Fibroblast of skin of abdomen (primary cell): ENCODE measurements at places on chromosomes 1 and 21.

DNA sequence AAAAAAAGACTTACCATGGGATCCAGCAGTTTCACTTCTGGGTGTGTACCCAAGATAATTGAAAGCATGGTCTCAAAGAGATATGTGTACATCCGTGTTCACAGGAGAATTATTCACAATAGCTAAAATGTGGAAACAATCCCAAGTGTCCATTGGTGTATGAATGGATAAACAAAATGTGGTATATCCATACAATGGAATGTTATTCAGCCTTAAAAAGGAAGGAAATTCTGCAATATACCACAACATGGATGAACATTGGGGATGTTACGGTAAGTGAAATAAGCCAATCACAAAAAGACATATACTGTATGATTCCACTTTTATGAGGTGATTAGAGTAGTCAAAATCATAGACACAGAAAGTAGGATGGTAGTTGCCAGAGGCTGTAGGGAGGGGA lies 7.0 kb upstream of the TUT4 start:
- DNase-seq = no peak

- DNase-seq = no peak
Measured at GRCh38 chr1:86318436-86318835, 77.7 kb downstream of the ODF2L start.

DNA sequence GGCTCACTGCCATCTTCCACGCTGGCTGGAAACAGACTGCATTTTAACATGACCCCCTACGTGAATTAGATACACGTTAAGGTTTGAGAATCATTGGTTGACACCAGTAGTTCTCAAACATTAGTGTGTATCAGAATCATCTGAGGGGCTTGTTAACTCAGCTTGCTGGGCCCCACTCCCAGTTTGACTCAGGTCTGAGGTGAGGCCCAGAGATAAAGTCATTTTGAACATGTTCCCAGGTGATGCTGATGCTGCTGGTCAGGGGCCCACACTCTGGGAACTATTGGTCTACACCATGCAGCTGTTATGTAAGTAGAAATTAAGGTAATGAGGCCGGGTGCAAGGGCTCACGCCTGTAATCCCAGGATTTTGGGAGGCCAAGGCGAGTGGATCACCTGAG lies 1.3 kb downstream of the LSM10 start:
- DNase-seq = no peak

DNA sequence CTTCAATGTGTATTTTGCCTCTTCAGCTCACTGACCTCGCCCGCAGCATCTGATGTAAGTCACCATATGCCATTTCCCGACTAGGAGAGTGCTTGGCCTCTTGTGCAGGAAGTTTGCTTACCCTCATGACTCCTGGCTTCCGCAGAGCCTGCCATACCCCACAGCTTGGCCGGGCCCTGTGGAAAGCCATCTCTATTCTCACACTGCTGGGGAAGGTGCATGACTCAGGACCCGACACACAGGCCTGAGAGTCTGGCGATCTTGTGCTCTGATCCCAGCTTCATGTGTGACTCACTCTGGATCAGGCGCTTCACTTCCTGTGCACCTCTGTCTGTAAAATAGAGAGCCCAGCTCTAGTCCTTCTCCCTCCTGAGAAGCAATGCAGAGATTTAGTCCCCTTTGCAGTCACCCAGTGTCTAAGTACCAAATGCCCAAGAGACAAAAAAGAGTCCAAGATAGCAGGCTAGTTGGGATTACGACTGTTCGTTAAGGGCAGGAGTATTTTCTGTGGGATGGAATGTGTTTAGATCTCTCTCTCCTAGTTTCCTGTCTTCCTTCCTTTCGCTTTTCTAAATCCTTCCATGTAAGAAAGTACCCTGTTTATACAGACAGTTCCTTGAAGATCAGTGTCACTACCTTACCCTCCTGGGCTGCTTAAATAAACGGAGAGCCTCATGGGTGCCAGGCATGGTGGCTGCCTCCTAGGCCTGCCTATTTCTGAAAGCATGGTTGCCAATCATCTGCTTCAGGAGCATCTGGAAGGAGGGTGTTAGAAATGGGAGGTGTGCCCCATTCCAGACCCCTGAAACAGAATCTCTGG lies 62.8 kb upstream of the KIF26B start:
- peak; percentile 96 for DNase-seq

DNA sequence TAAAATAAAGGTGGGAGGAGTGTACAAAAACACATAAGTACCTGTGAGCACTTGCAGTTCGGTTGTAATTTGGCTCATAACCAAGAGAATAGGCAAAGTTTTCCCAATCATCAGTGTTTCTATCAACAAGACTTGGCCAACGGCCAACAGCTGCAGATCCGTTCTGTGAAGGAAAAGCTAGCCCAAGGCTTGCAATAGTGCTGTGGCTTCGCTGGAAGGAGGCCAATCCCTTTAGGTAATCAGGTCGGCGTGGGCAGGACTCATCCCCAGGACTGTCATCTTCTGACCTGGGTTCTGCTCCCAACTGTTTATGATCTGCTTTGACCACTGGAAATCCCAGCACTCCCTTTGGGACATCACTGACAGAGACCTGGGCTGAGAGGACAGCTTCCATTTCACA lies 107.8 kb downstream of the LYST start:
- no peak for DNase-seq

DNA sequence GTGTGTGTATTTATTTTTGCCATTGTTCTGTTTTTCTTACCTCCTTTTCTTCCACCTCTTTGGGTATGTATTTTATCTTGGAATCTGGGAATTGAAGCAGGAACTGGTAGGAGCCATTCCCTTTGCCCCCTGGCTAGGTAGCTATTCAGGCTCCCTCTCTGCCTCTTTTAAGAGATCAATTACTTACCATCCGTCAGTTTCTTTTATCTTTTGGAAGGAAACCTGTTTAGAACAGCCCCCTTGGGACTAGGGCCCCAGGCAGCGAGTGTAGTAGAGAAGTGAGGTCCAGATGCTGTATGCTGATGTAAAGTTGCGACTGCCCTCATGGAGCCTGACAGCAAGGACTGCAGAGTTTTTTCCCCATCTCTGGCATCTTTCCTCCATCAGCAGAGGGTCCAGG lies 41.6 kb downstream of the KIRREL1 start:
- DNase-seq = no peak

DNA sequence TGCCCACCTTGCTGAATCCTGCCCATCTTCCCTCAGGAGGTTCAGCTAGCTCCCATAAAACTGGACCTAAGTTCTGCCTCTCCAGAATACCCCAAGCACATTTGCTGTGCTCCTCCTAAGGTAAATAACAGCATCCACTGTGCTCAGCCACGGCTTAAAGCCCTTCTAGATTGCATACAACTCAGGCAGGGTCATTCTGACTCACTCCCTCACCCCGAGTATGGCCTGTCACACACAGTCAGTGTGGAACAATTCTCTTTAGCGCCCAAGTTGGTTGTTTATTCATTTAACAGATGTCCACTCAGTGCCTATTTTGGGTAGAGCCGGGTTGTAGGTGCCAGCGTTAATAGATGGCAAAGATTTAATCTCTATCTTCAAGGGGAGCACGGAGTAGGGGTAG lies 147.5 kb upstream of the EDN2 start:
- DNase-seq = peak; percentile 49

DNA sequence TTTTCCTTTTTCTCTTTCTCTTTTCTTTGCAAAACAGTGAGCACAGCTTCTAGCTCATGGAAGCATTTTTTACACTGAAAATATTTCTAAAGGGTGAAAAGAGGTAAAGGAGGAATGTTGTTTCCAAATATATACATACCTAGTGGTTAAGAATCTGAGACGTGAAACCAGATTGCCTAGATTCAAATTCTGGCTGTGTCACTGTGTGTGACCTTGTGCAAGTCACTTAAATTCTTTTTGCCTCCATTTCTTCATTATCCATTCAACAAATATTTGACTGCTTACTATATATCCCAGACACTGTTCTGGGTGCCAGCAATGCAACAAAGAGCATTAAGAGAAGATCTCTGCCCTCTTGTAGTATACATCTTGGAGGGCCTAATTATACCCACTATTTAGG lies 53.3 kb downstream of the ZFYVE9 start:
- peak; percentile 52 for DNase-seq

DNA sequence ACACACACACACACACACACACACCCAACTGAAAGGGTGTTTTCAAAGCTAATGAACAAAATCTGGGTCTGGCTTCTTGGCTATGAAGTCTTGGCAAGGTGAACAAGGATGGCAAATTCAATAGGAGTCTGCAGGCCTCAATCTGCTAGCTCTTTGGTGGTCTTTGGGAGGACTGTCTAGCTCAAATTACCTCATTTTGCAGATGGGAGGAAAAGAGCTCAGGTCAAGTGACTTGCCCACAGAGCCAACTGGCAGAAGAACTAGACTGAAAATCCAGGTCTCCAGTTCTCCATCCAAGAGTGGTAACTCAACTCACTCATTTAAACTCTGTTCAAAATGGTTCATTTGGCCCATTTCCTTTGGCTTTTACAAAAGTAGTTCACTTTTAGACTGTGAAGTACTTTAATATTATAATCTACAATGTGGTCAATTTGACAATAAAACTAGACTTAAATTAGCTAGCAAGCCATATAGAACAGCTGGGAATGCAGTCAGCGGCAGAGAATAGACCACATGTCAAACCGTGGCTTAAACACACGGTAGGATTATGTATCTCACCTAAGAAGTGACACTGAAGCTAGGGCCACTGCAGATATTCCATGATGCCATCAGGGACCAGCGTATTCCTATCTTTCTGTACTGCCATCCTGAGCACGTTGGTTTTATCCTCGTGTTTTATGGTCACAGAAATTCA lies 112.9 kb downstream of the APP start:
- no peak for DNase-seq

GRCh38 chr21:31874812-31875212 lies 2.0 kb downstream of the HUNK start:
- DNase-seq = no peak

- no peak for DNase-seq
Measured at GRCh38 chr21:44351535-44352252, 1.7 kb upstream of the TRPM2 start.

DNA sequence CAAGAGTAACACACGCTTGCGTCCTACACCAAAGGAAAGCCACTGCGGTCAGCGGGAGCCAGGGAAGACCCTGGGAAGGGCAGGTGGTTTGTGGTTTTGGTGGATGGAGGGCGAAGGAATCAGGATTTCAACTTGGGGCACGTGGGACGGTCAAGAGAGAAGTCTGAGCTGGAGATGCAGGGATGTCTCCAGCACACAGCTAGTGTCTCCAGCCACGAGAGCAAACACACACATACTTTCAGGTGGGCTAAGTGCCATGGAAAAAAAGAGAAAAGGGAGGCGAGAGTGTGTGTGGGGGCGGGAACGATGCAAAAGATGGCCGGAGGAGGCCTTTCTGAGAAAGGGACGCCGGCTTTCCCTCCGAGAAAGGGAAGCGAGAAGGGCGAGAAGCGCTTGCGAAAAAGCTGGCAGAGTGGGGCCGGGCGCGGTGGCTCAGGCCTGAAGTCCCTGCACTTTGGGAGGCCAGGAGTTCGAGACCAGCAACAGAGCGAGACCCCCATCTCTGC lies 1.4 kb upstream of the SRRM1 start:
- DNase-seq = peak; percentile 27

GRCh38 chr1:168892931-168893330 lies 163.9 kb upstream of the DPT start:
- DNase-seq = peak; percentile 19

DNA sequence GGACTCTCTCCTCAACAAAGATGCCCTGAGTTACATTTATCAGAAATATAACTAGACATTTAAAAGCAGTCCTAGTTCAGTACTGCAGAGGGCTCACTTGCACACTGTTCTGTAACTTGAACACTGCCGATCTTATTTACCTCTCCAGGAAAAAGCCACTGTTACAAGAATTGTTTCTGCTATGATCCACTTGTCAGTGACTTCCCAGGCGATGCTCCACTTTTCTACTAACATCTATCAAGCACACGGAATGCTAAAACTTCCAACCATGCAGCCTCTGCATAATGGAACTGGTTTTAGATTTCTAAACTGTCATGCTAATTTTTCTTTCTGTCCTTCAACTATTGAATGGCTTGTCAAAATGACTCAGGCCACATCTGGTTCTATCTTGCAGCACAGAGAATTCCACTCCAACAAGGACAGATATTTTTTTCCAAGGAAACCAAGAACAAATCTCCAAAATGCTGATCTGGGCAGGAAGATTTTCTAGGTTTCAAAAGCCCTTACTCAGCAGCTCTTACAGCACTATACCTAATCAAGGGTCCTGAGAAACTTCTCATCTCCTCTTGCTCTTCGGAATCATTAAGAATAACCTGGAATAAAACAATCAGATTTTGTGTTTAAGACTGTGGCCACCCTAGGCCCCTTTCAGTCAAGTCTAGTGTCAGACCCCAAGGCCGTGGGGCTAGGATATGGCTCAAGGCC lies 9.9 kb downstream of the SEC16B start:
- peak; percentile 47 for DNase-seq

DNA sequence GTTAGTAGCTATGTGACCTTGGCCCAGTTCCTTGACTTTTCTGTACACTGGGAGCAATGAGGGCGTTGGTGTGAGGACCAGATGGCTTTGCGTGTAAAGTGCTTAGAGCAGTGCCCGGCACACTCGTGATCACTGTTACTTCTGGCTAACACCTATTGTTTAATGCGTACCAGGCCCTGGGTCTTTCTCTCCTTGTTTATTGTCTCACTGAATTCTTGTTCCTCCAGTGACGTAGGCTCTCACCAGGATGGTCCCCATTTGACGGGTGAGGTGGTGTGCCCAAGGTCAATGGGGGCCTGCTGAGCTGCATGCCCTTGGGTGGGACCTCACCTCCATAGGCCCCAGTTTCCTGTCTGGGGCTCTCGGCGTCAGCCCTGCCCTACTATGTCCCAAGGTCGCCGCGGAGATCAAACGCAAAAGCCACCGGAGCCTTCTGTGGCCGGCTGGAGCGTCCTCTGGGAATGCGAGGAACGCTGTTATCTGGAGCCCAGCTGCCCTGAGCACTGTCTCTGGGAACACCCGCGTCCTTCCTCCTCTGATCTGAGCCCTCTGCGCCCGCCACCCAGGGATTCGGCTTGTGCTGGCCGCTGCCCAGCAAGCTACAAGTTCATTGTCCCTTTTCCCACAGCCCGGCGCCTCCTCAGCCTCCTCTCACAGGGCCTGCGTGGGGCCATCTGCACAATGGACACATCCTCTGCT lies 28.9 kb downstream of the ALPL start:
- no peak for DNase-seq

DNA sequence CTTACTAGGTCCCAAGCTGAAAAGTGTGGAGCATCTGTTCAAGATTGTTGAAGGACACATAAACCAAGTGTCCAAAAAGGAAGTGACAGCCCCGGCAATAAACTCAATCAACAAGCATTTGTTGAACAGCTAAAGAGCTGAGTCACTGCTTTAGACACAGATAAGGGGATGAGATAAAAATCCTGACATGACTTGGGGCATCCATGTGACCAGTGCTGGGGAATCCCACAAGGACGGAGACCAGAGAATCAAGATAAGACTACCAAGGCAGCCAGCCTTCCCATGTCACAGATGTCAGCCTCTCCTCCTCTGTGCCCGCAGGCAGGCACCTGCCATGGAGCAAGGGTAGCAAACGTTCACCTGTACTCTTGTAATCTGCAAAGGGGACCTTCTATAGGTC lies 118.6 kb upstream of the KAZN start:
- no peak for DNase-seq

- DNase-seq = no peak
Measured at GRCh38 chr1:23628951-23629387, 62.6 kb upstream of the RPL11 start.
